ENCODE measurements at places on chromosomes 4 and X.

DNA sequence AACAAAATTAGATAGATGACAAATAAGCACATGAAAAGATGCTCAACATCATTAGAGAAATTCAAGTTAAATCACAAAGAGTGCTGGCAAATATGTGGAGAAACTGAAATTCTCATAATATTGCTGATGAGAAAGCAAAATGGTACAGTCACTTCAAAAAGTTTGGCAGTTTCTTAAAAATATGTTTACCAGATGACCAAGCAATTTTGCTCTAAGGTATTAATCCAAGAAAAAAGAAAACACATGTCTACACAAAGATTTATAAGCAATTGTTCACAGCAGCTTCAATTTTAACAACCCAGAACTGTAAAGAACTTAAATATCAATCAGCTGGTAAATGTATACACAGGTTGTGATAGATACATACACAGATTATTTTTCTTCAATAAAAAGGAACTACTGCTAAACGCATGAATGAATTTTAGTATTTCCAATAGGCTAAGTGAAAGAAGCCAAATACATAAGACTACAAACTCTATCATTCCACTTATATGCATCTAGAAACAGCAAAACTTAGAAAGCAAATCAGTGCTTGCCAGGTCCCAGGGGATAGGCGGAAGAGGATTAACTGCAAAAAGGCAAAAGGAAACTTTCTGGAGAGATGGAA is 11.7 kb downstream of the OTUD4 start:
- no peak for DNase-seq

- no peak for DNase-seq
Measured at GRCh38 chr4:74522251-74522991, 77.5 kb downstream of the AREG start.

- no peak for DNase-seq
Measured at GRCh38 chr4:142164767-142165500, 528.6 kb downstream of the IL15 start.

- DNase-seq: no peak
Measured at GRCh38 chr4:47251348-47252135, 212.0 kb downstream of the COMMD8 start.

GRCh38 chr4:139770361-139770760 is 104.7 kb downstream of the MGST2 start:
- DNase-seq: no peak

- DNase-seq: no peak
Measured at GRCh38 chr4:182827166-182827565, 90.0 kb downstream of the DCTD start.

GRCh38 chr4:24922416-24922815 is 9.6 kb upstream of the CCDC149 start:
- no peak for DNase-seq

- DNase-seq: no peak
Measured at GRCh38 chrX:10310511-10310910, 153.7 kb downstream of the CLCN4 start.

DNA sequence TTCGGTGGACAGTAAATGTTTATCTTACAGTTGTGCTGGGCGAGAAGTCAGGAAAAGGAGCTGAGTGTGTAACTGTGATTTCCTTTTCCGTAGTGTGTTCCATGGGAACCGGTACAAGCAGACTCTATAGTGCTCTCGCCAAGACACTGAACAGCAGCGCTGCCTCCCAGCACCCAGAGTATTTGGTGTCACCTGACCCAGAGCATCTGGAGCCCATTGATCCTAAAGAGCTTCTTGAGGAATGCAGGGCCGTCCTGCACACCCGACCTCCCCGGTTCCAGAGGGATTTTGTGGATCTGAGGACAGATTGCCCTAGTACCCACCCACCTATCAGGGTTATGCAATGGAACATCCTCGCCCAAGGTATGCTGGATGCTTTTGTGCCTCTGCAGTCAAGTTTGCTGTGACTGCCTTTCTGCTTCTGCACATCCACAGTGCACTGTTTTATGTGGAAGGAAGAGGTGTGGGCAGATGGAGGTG is 27.4 kb downstream of the NOCT start:
- DNase-seq: no peak

DNA sequence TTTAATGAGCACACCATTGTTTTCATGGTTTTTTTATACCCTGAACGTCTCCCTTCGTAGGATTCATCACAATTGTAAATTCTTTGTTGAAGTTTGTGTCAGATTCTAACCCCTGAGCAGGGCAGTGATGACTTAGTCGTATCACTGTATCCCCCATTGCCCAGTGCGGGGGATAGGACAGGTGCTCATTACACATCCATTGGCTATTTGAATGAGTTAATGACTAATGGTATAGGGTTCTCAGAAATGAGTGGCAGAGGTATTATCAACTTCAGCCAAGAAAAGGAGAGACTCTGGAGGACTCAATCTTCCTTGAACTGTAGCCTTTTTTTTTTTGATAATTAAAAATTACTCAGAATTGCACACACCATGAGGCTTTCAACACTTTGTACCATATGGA is 64.6 kb downstream of the SYNPO2 start:
- no peak for DNase-seq

DNA sequence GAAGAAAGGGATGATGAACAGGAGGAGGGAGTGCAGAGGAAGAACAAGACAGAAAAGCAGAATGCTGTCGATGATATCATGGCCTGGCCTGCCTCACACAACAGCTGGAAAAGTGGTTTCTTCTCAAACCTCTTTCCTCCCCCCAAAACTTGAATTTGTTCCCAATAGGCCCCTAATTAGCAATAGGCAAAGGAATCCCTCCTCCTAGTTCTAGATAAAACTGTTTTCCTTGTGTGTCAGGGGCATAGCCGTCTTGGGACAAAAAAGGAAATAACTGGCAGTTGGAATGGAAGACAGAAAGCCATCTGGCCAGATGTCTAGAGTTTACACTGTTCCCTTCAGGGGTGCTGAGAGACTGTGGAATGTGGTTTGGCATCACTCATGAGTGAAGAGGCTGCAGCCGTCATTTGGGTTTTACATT is 177.8 kb upstream of the C1QTNF7 start:
- no peak for DNase-seq

DNA sequence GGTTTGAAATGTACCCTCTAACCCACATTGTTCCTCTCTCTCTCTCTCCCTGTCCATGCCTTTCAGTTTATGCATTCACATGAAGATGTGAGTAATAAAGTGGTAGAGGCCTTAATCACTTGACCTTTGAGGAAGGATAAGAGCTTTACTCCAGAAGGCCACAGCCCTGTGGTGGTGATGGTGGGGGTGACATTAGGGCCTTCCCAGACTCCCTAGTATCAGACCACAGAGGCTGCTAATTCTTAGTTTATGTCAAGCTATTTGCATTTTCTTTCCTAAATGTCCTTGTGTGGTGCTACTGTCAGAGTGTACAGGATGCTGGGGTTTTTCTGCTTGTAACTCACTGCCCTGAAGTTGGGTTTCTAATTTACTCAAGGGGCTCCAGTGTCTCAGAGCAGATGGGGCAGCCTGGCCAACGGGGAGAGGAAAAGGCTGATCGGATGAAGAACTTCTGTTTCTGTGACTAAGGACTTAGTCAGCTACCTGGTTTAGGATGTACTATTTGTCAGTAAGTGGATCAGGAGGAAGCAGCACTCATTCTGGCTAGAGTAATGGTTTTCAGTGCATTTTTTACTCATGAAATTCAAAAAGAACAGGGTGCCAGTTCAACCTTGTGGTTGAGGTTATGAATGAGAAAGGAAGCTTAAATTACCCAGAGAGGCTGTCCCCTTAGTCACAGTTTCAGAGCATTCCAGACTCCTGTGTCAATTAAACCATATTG is 509.6 kb upstream of the DIPK2B start:
- no peak for DNase-seq

DNA sequence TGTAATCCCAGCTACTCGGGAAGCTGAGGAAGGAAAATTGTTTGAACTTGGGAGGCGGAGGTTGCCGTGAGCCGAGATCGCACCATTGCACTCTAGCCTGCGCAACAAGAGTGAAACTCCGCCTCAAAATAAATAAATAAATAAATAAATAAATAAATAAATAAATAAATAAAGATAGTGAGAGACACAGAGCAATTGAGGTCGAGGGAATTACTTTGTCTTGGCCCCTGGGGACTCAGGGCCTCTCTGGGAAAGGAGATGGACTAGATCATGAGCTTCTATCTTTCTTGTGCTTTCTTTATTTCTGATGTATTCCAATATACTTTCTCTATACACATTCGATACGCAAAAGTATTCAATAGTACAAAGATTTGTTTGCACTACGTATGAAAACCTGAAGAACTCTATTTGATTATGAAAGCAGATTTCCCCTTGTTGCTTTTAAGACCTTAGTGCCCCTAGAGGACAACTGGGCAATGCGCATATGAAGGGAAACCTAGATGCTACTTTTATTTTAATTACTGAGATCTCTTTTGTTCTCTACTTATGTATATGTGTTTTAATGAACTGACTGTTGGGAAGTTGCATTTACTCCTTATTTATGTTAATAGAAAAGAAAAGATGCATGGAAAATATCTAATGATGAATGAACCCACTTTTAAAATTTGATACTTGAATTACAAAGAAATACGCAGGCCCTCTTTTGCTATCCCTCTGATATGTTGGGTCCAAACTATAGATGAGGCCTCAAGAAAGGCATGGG is 12.8 kb upstream of the ELOVL6 start:
- DNase-seq: peak; percentile 28

GRCh38 chr4:138021139-138021830 is 220.9 kb downstream of the SLC7A11 start:
- DNase-seq: no peak

GRCh38 chrX:66360894-66361293 is 196.8 kb downstream of the HEPH start:
- DNase-seq: no peak

DNA sequence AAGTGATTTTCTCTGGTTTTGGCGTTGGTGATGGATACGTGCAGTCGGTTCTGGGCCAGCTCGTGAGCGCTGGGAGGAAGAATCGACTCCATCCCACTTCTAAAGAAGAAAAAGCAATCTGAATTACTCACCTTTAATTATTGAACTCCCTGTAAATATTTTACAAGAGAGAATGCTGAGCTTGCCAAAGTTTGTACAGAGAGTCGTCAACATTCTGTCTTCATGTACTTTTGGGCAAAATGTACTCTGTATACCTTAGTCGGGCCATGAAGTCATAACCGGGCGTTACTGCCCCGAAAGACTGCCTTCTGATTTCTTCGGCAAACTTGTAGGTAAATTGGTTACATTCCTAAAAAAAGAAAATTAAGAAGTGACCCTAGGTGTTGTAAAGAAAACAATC is 5.5 kb downstream of the PNPLA4 start:
- no peak for DNase-seq

GRCh38 chr4:84683064-84683850 is 100.3 kb downstream of the CDS1 start:
- DNase-seq: no peak

DNA sequence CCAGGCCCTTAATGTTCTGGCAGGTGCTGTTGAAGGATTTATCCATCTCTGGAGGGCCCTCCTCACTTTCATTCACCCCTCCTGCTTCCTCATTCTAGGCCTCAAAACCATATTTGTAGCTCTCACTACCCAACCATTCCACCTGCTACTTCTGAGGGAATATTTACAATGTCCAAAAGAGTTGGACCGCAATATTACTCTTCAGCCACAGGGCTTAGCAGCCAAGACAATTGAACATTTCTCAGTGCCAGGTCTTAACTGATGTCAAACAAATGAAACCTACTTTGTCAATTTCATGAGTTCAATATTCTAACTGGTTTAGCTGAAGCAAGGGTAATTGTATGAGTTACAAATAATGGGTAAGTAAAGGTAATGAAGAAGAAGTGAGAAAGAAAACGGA is 113.2 kb downstream of the ENOX2 start:
- DNase-seq: no peak

DNA sequence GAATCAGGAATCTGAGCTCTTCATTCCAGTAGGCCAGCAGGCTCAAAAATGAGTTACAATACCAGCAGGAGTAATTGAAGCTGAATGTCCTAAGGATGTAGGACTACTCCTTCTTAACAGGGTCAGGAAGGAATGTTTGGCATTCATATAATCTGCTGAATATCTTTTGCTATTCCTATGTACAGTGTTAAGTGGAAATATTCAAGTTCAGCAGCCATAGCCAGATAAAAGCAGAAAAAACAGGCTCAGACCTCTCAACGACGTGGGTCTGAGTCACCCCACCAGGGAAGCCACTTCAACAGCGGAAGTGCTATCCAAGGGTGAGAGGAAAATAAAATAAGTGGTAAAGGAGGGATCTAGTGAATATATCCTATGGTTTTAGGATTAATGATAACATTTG is 577.0 kb downstream of the SPOCK3 start:
- DNase-seq: no peak

DNA sequence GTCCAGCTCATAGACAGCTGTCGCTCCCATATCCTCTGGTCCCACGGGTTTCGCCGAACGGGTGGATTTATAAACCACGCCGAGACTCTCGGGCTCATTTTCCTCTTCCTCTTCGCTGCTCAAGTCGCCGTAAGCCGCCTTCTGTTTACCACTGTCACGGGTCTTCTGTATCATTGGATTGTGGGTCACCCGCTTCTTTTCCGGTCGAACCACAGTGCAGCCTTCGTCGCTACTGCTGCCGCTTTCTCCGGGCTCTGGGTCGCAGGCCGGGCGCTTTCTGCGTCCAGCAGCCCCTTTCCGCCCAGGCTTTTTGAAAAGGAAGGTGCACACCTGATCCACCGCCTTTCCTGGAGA is 311 bp downstream of the RNF113A start:
- DNase-seq: no peak

- DNase-seq: no peak
Measured at GRCh38 chr4:70943114-70943513, 40.9 kb downstream of the MOB1B start.

DNA sequence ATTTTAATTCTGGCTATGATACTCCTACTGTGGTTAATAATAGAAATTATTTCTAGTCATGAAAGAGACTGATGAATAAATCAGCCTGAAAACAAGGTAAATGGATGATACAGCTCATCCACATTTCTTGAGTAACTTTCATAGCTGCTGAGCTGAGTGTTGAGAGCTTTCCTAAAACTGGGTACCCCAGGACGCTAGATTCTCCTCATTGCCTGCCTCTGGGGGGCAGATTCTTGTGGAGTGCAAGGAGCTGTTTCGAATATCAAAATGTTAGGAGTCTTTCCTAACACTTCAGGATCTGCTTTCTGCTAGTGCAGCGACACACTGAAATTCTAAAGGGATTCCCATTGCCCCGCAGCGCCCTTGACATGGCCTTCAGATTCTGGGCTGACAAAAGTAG is 2.1 kb downstream of the MND1 start:
- no peak for DNase-seq

GRCh38 chrX:106170318-106170717 is 2.2 kb downstream of the PWWP3B start:
- no peak for DNase-seq

DNA sequence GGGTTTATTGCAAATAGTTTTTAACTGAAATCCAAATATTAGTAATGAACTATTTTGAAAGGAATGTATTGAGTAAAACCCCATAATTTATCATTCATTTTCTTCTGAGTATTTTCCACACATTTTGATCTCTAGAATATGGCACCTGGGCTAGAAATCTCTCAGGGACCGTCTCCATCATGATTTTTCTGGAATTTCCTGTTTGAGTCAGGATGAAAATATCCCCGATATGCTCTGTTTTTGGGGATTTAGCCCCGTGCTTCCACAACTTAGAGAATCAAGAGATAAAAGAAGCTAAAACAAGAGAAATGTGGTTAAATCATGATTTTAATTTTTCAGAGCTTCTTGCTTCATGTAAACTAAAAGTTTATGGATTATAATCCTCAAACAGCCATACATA is 114.2 kb downstream of the SPCS3 start:
- DNase-seq: no peak

GRCh38 chr4:54568184-54568583 is 89.6 kb upstream of the KIT start:
- no peak for DNase-seq

GRCh38 chrX:12972243-12972642 is 2.7 kb upstream of the TMSB4X start:
- DNase-seq: no peak

GRCh38 chr4:11313157-11313943 is 115.3 kb downstream of the HS3ST1 start:
- DNase-seq: no peak
